ENCODE measurements at places on chromosomes 7 and 10. TPM values are rescaled to one million over a fixed set of nuclear protein-coding genes. Genes with fewer than 3 reads are reported as not detected.

DNA sequence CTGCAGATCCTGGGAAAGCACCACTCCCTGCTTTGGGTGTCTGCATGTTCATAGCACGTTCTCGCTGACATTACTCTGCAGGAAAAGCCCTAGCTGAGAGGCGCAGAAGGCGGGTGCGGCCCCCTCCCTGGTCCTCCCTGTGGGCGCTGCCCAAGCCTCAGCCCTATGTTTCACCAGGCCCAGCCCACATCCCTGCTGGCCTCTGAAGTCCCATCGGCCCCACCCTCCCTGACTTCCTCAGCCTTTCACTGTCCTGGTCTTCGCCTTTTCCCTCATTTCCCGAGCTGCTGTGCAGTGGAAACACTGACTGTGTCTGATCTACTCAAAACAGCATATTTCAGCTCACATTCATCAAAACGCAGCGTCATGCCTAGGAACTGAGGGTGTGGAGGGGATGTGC, 36.3 kb upstream of the DIP2C start:
- DNase-seq, result no peak
- no peaks in the 10 kb centered on the region for H3K27me3 ChIP-seq
- no peak overlapping the region for H3K4me3 ChIP-seq
- H3K36me3 ChIP-seq, result no peaks in the 10 kb centered on the region
- no peak overlapping the region for H3K27ac ChIP-seq

DNA sequence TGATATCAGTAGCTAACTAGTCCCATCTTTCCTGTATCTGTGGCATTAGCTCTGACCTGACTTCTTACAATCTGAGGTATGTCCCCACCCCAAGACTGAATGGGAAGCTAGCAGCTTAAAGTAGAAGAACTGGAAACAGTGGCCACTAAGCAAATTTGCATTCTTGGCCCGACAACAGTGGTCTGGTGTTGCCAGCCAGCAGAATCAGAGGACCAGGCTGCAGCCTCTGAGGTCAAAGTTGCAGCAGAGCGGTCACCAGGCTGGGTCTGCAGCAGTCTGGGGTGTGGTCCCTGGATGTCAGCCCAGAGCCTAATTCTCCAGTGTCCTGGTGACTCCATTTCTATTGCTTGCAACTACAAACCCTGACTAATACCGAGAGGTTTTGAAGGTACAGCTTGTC, 26.3 kb downstream of the FAM107B start:
- no peak for DNase-seq
- no peak overlapping the region for H3K27ac ChIP-seq
- no peaks in the 10 kb centered on the region for H3K27me3 ChIP-seq
- H3K36me3 ChIP-seq, result no peaks in the 10 kb centered on the region

DNA sequence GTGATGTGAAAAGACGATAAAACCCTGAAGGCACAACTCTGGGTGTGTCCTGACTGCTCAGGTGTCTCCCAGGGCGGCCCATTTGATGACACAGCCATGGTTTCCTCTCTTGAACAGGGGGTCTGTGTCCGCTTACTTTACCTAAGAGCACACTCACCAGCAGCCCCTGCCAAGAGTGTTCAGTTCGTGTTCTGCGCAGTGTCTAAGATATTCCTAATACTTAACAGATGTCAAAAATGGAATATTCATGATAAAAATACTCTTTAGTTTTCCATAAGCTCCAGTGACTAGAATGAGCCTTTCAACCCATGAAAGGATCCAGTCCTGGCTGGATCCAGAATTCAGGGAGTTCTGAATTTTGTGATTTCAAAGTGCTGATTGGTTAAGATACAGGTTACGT, 492.4 kb downstream of the TNS3 start:
- no peak overlapping the region for H3K4me3 ChIP-seq
- peaks cover 25% of the 10 kb centered on the region for H3K27me3 ChIP-seq
- DNase-seq, result no peak
- H3K36me3 ChIP-seq, result no peaks in the 10 kb centered on the region
- no peaks in the 10 kb centered on the region for H3K4me1 ChIP-seq

DNA sequence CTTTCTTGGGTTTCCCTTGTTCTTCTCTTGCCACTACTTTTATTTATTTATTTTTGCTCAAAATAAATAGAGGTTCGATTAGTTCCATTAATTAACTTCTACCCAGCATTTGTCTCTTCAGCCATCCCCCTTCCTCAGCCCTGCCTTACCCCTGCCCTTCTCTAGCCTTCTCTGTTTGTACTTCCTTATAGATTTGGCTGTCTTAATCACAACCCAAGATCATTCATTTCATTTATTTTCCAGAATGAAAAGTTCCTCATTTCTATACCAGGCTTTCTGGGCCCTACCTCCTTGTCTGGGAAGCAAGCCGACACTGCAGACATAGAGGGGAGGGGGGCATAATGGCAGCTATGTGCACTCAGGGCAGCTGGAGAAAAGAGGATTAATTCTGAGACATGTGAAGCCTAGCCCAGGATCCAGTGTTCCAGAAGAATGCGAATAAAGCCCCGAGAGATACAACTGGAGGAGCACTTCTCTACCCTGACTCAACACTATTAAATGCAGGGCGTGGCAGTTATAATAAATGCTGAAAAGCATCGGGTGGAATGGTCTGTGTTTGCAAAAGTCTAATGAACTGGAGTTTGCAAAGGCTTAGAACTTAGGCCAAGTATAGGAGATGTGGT, 6.4 kb upstream of the PDCD4 start:
- H3K4me1 ChIP-seq, result peaks cover 99% of the 10 kb centered on the region
- H3K27ac ChIP-seq, result peak overlapping the region; percentile 98
- no peak for DNase-seq
- H3K27me3 ChIP-seq, result no peaks in the 10 kb centered on the region

- H3K27me3 ChIP-seq, result no peaks in the 10 kb centered on the region
- H3K27ac ChIP-seq, result no peak overlapping the region
- no peak overlapping the region for H3K4me3 ChIP-seq
- DNase-seq, result no peak
- H3K36me3 ChIP-seq, result no peaks in the 10 kb centered on the region
- H3K4me1 ChIP-seq, result no peaks in the 10 kb centered on the region
Measured at GRCh38 chr7:100859856-100860255, 7.3 kb upstream of the TRIP6 start.

DNA sequence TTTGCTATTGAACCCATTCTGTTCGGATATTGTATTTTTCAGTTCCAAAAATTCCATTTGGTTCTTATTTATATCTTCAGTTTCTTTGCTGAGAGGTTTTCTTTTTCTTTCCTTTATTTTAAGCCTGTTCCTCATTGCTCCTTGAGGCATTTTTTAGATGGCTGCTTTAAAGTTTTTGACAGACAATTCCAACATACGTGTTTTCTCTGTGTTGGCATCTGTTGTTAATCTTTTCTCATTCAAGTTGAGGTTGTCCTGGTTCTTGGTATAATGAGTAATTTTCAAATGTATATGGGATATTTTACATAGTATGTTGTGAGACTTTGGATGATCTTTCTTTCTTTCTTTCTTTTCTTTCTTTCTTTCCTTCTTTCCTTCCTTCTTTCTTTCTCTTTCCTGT, 1078.0 kb upstream of the CELF2 start:
- peaks cover 8% of the 10 kb centered on the region for H3K27me3 ChIP-seq
- H3K36me3 ChIP-seq, result no peaks in the 10 kb centered on the region
- no peak for DNase-seq
- H3K4me1 ChIP-seq, result no peaks in the 10 kb centered on the region
- no peak overlapping the region for H3K4me3 ChIP-seq

GRCh38 chr7:125877246-125877645, 947.6 kb upstream of the POT1 start:
- H3K4me1 ChIP-seq, result no peaks in the 10 kb centered on the region
- no peaks in the 10 kb centered on the region for H3K27me3 ChIP-seq
- H3K36me3 ChIP-seq, result no peaks in the 10 kb centered on the region
- H3K4me3 ChIP-seq, result no peak overlapping the region
- no peak overlapping the region for H3K27ac ChIP-seq
- no peak for DNase-seq

DNA sequence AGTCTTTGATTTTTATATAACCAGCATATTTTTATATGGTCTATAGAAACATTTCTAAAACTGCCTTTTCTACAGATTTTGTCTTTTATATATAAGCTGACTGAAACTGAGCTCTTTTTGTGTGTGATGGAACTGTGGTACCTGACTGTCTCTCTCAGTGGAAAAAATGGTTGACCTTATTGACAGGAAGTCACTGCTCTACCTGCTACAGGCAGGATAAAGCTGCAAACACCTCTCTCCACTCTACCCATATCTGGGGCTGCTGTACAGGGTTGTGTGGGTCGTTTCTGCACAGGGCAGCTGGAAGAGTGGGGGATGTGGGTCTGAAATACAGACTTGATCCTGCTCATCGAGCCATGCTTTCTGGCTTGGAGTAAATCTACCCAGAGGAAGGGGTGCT, 48.5 kb downstream of the BBS9 start:
- DNase-seq, result no peak
- H3K27ac ChIP-seq, result no peak overlapping the region
- no peaks in the 10 kb centered on the region for H3K4me1 ChIP-seq
- H3K4me3 ChIP-seq, result no peak overlapping the region
- H3K36me3 ChIP-seq, result peaks cover 2% of the 10 kb centered on the region
- no peaks in the 10 kb centered on the region for H3K27me3 ChIP-seq

- H3K36me3 ChIP-seq, result no peaks in the 10 kb centered on the region
- H3K4me1 ChIP-seq, result peaks cover 47% of the 10 kb centered on the region
- DNase-seq, result no peak
Measured at GRCh38 chr10:84335516-84335915, 7.1 kb downstream of the CCSER2 start.

DNA sequence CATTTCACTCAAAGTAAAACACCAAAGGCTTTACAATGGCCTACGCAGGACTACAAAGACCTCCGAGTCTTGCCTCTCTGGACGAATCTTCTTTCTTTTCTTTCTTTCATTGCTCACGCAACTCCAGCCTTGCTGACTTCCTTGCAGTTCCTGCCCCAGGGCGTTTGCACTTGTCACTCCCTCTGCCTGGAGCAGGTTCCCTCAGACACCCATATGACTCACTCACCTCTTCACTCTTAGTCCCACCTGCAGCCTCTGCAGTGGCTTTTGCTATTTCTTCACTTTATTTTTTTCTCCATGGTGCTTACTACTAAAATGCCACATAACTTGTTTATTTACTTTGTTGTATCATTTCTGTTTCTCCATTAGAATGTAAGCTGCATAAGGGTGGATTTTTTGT, 33.1 kb downstream of the GHRHR start:
- H3K27ac ChIP-seq, result no peak overlapping the region
- H3K27me3 ChIP-seq, result no peaks in the 10 kb centered on the region
- H3K36me3 ChIP-seq, result no peaks in the 10 kb centered on the region
- no peaks in the 10 kb centered on the region for H3K4me1 ChIP-seq

- H3K4me1 ChIP-seq, result no peaks in the 10 kb centered on the region
- H3K27ac ChIP-seq, result no peak overlapping the region
- DNase-seq, result no peak
- H3K4me3 ChIP-seq, result no peak overlapping the region
Measured at GRCh38 chr7:92039900-92040299, 94.4 kb downstream of the CYP51A1 start.

DNA sequence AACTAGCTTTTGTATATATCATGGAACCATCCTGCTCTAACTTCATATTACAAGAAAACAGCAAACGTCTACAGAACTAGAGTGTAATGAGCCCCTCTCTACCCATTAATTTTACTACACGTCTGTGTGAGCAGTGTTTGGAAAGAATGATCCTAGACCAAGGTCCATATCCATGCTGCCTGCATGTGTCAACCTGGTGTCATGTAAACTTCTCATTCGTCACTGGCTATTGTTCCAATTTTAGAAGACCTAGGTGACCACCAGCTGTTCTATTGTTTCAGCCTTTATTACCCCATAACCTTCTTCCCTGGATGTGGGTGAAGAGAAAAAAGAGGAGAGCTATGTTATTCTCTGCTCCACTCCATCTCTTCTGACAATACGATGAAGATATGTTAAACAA, 77.1 kb downstream of the CREM start:
- H3K36me3 ChIP-seq, result peaks cover 16% of the 10 kb centered on the region
- no peak overlapping the region for H3K27ac ChIP-seq
- H3K27me3 ChIP-seq, result no peaks in the 10 kb centered on the region

GRCh38 chr7:158536871-158537515, 50.6 kb downstream of the PTPRN2 start:
- no peaks in the 10 kb centered on the region for H3K36me3 ChIP-seq
- no peak overlapping the region for H3K4me3 ChIP-seq
- DNase-seq, result no peak
- peaks cover 6% of the 10 kb centered on the region for H3K4me1 ChIP-seq
- H3K27ac ChIP-seq, result no peak overlapping the region

- H3K4me3 ChIP-seq, result no peak overlapping the region
- no peak overlapping the region for H3K27ac ChIP-seq
- H3K4me1 ChIP-seq, result peaks cover 7% of the 10 kb centered on the region
- no peaks in the 10 kb centered on the region for H3K27me3 ChIP-seq
- no peaks in the 10 kb centered on the region for H3K36me3 ChIP-seq
Measured at GRCh38 chr10:59675812-59676211, 33.8 kb downstream of the SLC16A9 start.

DNA sequence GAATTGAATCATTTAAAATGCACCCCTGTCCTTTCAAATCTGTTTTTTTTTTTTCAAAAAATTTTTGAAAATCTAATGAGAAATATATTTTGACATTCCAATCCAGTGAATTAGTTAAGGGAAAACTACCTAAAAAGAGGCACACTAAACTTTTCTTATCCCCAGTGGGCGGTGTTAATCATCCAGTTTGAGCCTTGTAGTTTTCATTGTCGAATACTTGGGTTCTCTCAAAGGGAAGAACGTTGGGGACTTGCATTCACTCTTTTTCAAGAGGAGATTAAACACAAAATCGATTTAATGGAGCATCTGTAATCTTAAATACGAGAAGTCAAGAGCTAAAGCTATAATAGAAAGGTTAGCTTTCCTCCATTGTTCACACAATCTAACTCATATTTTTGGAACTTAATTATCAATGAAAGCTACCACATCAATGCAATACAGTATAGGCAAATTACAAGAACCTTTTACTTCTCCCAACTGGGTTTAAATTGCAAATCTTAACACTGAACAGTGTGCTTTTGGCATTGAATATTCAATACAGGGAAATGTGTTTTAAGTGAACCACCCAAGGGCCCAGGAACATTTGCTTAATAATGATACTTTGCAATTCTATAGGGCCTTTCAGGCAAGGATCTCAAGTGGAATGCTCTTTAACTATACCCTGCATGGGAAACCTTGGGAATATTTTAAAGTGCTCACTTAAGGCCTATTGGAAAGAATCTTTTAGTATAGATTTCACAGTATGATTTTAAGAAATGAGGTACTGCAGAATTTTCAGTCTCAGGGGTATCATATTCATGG, 13.1 kb upstream of the SP8 start:
- H3K4me1 ChIP-seq, result peaks cover 22% of the 10 kb centered on the region
- H3K4me3 ChIP-seq, result no peak overlapping the region
- H3K27me3 ChIP-seq, result peaks cover 43% of the 10 kb centered on the region
- H3K27ac ChIP-seq, result peak overlapping the region; percentile 48

DNA sequence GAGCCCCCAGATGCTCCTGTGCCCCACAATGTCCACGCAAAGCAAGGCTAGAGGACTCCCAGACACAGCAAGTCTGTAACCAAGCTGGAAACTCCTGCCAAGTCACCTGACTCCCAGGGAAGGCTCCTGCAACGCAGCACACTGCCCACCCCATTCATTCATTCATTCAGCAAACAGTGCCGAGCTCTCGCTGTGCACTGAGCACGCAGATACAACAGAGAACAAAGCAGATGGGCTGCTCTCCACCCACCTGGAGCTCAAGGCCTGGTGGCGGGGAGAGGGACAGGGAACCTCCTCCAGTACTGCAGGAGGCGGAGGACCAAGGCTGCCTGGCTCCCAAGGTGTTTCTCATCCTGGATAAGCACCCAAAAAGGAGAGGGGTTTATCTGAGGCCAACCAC, 8.6 kb downstream of the KCNH2 start:
- no peak overlapping the region for H3K27ac ChIP-seq
- no peak overlapping the region for H3K4me3 ChIP-seq
- no peaks in the 10 kb centered on the region for H3K36me3 ChIP-seq
- DNase-seq, result no peak
- H3K4me1 ChIP-seq, result peaks cover 5% of the 10 kb centered on the region

The GRK5 gene
- 28.1 TPM for total RNA-seq

The ASZ1 gene
- not detected for total RNA-seq

The TSPAN12 gene
- total RNA-seq, result not detected

The ICA1 gene
- total RNA-seq, result 4.6 TPM

The MYL10 gene
- total RNA-seq, result not detected

The CELF2 gene
- total RNA-seq, result 116 TPM

The DNAH11 gene
- total RNA-seq, result not detected

Data from activated T-cell treated with anti-CD3 and anti-CD28 coated beads, Interleukin-2, amount 50 U/mL, for 72 hours (primary cell).